ENCODE measurements at places on chromosomes 5 and 9.

DNA sequence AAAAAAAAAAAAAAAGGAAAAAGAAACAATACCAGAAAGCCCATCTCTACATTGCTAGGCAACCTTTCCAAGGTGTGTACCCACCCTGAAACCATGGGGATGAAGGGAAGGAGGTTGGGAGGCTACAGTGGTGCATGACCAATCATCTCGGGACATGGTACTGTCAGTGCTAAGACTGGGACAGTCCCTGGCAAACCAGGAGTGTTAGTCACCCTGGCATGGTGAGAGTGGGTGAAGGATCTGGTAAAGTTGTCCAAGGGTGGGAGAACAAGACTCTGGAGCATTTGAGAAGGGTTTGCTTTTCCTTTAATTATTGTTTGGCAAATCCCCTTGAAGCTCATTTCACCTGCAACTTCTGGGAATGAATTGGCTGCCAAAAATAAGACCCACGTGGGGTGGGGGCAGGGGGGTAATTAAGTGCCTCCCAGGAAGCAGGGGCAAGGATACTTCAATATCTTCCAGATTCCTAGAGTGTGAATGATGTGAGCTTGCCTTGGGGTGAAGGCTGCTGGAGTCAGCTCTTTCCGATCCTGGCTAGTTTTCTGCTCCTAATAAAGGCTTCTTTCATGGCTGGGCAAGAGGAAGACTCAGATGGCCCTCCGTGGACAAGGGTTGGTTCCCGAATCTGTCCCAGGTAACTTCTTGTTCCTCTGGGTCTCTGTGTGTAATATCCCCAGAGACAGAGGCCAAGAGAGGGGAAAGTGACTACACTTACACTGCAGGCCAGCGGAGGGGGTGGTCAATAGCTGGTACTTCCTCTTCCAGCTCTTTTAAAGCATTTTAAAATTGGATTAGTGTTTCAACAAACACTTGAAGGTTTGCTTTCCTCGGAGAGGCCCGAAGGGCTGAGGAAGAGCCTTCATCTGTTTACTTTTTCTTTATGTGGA lies 61.6 kb upstream of the SPRY4 start:
- no peak for DNase-seq

DNA sequence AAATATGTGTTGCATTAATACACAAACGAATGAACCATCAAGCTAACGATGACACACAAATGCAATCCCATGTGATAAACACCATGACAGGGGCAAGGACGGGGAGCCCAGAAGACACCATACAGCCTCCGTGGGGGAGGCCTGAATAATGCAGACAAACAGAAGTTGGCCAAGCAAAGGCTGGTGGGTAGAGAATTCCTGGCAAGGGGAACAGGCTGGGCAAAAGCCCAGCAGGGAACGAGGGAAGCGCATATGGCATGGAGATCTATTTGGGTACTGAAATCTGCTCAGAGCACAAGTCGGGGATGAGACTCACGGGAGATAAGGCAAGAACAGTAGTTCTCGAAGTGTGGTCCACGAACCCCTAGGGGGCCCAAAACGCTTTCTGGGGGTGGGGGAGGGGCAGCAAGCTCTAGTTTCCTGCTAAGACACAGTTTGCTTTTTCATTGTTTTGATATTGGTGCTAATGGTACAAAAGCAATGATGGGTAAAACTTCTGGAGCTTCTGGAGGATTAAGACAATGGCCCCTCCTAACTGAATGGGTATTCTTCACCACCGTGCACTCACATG lies 42.9 kb upstream of the FBXW11 start:
- DNase-seq = no peak

DNA sequence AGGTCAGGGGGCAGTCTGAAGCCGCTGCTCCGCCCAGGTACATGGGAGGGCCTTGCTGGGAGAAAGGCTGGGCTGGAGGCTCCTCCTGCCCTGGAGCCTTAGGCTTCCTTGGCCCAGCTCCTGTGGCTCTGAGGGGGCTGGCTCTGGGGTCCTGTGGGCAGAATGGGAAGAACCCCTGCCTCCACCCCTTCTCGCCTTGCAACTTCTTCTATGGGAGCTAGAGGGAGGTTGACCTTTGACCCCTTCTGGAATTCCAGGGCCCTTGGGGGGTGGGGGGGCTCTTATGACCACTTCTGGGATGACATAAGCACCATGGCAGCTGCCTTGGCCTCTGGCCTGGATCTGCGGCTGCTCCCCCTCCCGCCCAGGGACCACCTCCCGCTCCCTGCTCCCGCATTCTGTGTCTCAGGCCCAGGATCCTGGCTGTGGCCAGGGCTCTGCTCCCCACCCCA lies 32.2 kb downstream of the IER5L start:
- DNase-seq = no peak

DNA sequence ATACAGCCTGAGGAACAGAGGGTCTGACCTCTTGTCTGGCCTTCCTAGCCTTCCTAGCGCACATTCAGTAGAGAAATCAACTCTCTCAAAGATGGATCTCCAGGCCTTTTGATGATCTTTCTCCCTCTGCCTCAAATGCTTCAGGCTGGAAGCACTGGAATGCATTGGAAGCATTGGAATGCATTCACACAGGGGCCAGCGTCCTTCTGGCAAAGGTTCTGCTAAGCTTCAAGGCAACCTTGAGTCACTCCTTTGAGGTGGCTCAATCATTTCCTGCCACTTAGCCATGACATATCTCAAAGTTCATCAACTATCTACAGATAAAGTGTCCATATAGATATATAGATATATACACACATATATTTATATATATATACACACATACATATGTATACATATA lies 42.9 kb downstream of the OR2K2 start:
- DNase-seq = no peak

All from stimulated activated CD4-positive, alpha-beta T cell treated with anti-CD3 and anti-CD28 coated beads, Interleukin-1b, Interleukin-23, amount 100 ng/mL, for 1 hour (primary cell).